ENCODE measurements at places on chromosomes 1 and 21.

DNA sequence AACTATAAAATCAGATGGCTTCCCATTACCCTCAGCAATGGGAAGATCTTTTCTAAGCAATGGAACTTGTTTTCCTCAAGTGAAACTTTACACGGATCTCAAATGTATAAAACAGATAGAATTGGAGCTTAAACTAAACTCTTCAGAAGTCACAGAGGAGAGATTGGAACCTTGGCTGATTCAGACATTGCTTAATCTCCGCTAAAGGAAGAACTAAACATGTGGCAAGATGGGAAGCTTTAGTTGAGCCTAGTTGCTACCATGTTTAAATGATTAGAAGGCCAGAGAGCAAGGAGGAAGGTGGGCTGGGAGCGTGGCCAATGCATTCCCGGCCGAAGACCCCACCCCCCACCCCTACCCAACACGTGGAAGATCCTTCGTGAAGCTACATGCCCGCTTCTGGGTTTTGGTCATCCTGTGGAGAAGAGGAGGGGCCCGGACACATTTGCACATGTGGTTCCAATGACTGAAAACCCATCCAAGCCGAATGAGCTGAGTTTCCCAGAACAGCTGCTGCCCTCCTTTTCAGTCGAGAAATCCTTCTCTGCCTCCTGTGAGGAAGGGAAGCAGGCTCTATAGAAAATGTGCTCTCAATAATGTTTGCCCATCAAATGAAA is 164.3 kb downstream of the MIS18A start:
- no peak for DNase-seq

GRCh38 chr1:193348091-193348768 is 161.8 kb upstream of the B3GALT2 start:
- no peak for DNase-seq

DNA sequence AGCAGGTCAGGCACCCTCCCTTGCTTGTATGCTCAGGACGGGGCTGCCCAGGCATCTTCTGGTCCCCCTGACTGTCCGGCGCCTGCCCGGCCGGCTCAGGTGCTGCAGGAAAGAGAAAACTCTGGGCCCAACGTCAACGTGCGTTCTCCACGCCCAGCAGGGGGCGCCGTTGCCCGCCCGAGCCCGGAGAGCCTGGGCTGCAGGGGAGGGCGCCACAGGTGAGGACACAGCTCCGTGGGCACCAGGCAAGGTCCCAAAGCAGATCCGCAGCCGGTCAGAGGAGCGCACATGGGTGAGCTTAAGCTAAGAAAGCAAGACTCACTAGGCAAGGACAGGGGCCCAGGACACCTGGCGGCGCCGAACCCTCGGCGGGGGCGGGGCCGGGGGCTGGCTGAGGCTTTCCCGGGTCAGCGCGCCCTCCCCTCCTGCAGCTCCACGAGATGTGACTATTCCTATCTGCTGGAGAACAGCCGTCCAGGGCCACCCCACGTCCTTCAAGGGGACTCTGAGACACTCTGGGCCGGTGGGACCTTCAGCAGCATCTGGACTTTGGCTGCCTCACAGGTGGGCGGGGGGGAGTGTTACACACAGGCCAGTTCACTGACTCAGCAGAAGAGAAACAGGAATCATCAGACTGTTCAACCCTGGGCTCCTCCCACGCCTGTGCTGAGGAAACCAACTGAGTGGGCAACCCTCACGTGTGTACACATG is 29.3 kb downstream of the KRTAP10-1 start:
- no peak for DNase-seq

- no peak for DNase-seq
Measured at GRCh38 chr1:23791516-23792047, 637 bp downstream of the LYPLA2 start.

GRCh38 chr1:172357753-172358385 is 62.6 kb upstream of the C1orf105 start:
- DNase-seq, result no peak

DNA sequence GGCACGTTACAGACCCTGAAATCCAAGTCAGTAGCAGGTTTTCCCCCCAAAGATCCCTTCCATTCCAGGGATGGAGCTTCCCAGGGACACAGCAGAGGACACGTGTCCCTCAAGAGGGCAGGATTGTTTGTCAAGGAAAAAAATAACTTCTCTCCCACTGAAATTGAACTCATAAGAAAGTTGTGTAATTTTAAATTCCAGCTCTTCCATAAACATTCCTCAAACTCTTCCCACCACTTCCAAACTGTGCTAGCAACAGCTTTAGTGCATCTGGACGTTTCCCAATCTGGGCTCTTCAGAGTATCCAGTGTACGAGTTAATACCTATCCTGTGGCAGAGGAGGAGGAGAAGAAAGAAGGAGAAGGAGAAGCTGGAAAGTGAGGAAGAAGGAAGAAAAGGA is 79.6 kb downstream of the PSMG1 start:
- DNase-seq, result no peak

GRCh38 chr1:109719337-109719837 is 7.3 kb downstream of the GSTM5 start:
- no peak for DNase-seq

All from pulmonary artery endothelial cell (primary cell).